ENCODE measurements at places on chromosomes 16 and 17.

- no peak overlapping the region for H3K4me3 ChIP-seq
- DNase-seq: no peak
- H3K27ac ChIP-seq: peak overlapping the region; percentile 56
- peaks cover 63% of the 10 kb centered on the region for H3K4me1 ChIP-seq
- H3K27me3 ChIP-seq: no peaks in the 10 kb centered on the region
These were observed 13.3 kb downstream of the SLC16A3 start for GRCh38 chr17:82241926-82242697.

GRCh38 chr17:18257268-18257981, 1.1 kb downstream of the FLII start:
- DNase-seq: no peak
- peaks cover 17% of the 10 kb centered on the region for H3K36me3 ChIP-seq
- peak overlapping the region; percentile 92 for H3K27ac ChIP-seq
- H3K27me3 ChIP-seq: no peaks in the 10 kb centered on the region

- DNase-seq: no peak
- H3K27me3 ChIP-seq: no peaks in the 10 kb centered on the region
- no peaks in the 10 kb centered on the region for H3K4me1 ChIP-seq
- no peaks in the 10 kb centered on the region for H3K36me3 ChIP-seq
These were observed 797 bp downstream of the GRB7 start for GRCh38 chr17:39738568-39738901.

GRCh38 chr16:22191532-22192260, 14.4 kb upstream of the EEF2K start:
- H3K27me3 ChIP-seq: no peaks in the 10 kb centered on the region
- peaks cover 15% of the 10 kb centered on the region for H3K4me1 ChIP-seq
- no peaks in the 10 kb centered on the region for H3K36me3 ChIP-seq
- peak overlapping the region; percentile 85 for H3K27ac ChIP-seq
- peak overlapping the region; percentile 63 for H3K4me3 ChIP-seq

GRCh38 chr17:78040440-78041385, 82.2 kb downstream of the TNRC6C start:
- H3K27ac ChIP-seq: peak overlapping the region; percentile 93
- peaks cover 21% of the 10 kb centered on the region for H3K4me1 ChIP-seq
- peak; percentile 81 for DNase-seq
- H3K27me3 ChIP-seq: no peaks in the 10 kb centered on the region
- H3K4me3 ChIP-seq: peak overlapping the region; percentile 61

GRCh38 chr17:47789611-47790561, 31.7 kb downstream of the OSBPL7 start:
- peaks cover 48% of the 10 kb centered on the region for H3K27me3 ChIP-seq
- peak overlapping the region; percentile 31 for H3K4me3 ChIP-seq
- no peaks in the 10 kb centered on the region for H3K4me1 ChIP-seq

DNA sequence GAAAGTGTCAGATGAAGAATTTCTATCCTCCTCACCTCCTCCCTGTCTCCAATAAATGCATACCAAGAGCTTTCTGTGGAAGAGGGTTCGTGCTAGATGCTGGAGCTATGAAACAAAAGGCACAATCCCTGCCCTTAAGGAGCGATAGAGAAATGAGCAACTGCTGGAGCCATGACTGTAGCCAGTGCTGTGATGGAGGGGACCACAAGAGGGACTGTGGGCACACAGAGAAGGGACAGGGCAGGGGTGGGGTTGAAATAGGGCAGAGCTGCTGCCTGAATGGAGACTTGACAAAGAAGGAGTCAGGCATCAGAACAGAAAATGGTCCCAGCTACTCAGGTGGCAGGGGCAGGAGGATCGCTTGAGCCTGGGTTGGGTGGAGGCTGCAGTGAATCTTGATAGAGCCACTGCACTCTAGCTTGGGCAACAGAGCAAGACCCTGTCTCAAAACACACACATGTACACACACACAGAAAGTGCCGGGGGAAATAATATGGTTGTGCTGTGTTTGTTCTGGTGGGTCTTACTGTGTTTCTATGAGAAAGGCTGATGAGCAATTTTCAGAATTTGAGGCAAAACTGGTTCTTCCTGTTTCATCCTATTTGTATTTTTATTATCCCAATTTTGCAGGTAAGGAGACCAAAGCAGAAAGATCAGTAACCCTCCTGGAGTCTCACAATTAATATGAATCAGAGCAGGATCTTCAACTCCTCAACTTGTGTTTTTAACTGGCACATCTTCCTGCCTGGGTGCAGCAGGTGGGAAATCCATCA, 16.5 kb downstream of the TMEM98 start:
- H3K4me1 ChIP-seq: peaks cover 11% of the 10 kb centered on the region
- peaks cover 14% of the 10 kb centered on the region for H3K36me3 ChIP-seq
- H3K27ac ChIP-seq: peak overlapping the region; percentile 21
- no peaks in the 10 kb centered on the region for H3K27me3 ChIP-seq

- H3K27me3 ChIP-seq: no peaks in the 10 kb centered on the region
- no peak overlapping the region for H3K27ac ChIP-seq
- peaks cover 5% of the 10 kb centered on the region for H3K4me1 ChIP-seq
- H3K36me3 ChIP-seq: peaks cover 29% of the 10 kb centered on the region
- no peak overlapping the region for H3K4me3 ChIP-seq
These were observed 355.6 kb downstream of the SEC14L1 start for GRCh38 chr17:77496401-77496801.

DNA sequence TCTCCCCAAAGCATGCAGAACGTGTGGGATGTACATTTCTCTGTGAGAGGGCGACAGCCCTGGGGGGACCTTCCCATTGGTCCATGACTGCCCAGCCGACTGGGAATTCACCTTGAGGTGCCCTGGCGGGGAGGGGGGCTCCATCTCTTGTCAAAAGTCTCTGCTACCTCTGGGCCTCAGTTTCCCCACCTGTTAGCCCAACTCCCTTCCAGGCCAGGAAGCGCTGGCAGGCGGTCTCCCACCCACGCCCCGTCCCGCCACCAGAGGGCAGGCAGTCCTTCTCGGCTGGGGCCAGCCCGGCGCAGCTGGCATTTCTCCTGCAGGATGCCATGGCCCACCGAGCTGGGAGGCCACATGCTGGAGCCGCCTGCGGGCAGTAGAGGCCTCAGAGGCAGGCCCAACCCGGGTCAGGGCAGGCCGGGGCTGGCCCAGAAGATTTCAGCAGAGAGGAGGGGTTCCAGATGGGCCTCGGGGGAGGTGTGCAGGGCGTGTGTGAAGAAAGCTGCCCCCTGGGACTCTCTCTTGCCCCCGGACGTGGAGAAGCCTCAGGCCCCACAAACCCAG, 16.6 kb downstream of the CD7 start:
- no peaks in the 10 kb centered on the region for H3K27me3 ChIP-seq
- H3K4me3 ChIP-seq: no peak overlapping the region
- no peaks in the 10 kb centered on the region for H3K36me3 ChIP-seq
- H3K27ac ChIP-seq: no peak overlapping the region
- DNase-seq: peak; percentile 69

GRCh38 chr16:31507617-31507928, 618 bp downstream of the RUSF1 start:
- H3K4me3 ChIP-seq: peak overlapping the region; percentile 95
- H3K4me1 ChIP-seq: peaks cover 11% of the 10 kb centered on the region
- peaks cover 8% of the 10 kb centered on the region for H3K36me3 ChIP-seq
- H3K27me3 ChIP-seq: no peaks in the 10 kb centered on the region

- peak; percentile 19 for DNase-seq
- peak overlapping the region; percentile 29 for H3K27ac ChIP-seq
- H3K36me3 ChIP-seq: no peaks in the 10 kb centered on the region
- no peaks in the 10 kb centered on the region for H3K27me3 ChIP-seq
- H3K4me3 ChIP-seq: no peak overlapping the region
These were observed 41.3 kb upstream of the RASD1 start for GRCh38 chr17:17537311-17538099.

Measured in A673 (cell line).